ENCODE measurements at places on chromosomes 13 and 19.
A peak's percentile ranks its signal among the peaks of the same experiment; 100 is the strongest.

GRCh38 chr19:54009440-54009839, 18.0 kb downstream of the CACNG6 start:
- no peak for DNase-seq

DNA sequence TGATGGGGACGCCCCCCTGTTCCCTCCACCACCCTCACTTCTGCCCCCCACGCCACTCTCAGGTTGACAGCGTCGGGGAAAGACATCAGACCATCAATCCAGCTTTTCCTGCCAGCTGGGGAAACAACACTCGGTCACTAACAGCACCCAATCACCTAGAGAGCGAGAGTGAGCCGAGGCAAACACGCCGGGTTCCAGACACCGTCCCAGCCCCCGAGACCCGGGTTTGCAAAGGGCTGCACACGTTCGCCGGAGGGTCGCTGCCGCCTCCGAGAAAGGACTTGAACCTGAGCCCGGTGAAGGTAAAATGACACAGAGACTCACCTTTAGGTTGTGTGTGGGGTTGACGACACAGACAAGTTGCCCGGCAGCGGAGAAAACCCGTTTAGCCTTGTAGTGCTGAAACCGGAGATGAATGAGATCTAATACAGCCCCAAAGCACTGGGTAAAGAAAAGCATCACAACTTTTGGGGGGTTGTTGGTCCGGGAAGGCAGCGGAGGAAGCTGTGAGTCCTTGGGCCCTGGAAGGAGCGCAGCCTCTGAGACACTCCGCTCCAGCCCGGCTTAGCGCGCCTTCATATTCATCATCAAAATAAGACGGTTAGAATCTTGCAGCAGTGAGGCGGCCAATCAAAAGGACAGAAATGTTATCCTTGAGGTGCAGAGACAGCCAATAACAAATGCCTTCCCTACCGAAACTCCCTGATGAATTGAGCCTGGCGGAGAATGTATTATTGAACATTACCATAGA, at the start of gene SIAH3:
Gene SIAH3 (minus strand): TSS at position 583 of the 751 bp plus-strand sequence. CDS start 124 bp downstream, at position 459.
- no peak for DNase-seq

GRCh38 chr19:1825909-1826556, 14.0 kb upstream of the ATP8B3 start:
- DNase-seq = peak; percentile 71

DNA sequence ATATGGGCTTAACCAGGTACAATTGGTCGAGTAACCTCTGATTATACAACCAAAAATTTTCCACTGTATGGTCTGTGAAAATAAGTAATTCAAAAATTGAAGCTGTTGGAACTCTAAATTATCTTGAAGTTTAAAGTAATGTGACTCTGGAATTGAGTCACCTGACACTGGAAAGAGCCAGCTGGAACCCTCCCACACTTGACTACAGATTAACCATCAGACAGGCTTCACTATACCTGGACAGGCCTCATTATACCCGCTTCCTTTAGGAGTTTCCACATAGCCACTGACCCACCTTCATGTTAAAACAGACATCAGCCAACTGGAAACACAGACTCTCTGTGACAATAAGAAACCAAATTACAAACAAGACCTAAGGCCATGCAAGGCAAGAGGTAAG, 1.3 kb downstream of the ZNF433 start:
- no peak for DNase-seq

GRCh38 chr19:5333581-5334365, 6.8 kb downstream of the PTPRS start:
- DNase-seq = no peak

GRCh38 chr19:54432144-54432738, 16.8 kb upstream of the LENG8 start:
- no peak for DNase-seq

DNA sequence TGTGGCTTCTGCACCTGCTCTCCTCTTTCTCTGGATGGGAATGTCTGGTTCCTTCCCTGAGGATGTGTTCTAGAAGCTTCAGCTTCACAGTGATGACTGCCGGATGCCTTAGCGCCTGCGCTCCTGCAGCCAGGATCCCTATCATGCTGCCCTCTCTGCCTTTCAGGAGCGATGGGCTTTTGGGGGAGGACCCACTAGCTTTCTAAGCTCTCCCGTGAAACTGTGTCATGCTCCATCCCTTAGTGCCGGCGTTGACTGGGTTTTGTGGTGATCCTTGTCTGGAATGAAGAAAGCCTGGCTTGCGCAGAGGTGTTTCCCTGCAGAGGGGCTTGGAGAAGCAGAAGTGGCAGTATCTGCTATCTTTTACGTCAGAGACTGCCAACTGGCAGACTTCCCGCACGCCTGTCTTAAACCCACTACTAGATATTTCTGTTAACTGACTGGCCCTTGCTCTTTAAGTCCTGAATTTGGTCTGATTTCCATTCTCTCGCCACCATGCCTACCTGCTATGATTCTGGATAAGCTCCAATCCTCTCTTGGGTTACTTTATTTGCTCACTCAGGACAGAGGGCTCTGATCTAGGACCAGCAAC, 3.8 kb upstream of the KMT2B start:
- DNase-seq = no peak

GRCh38 chr19:52910648-52911047, 12.6 kb downstream of the ZNF888 start:
- DNase-seq = no peak

- no peak for DNase-seq
These were observed 23.7 kb upstream of the TFDP1 start for GRCh38 chr13:113560645-113561416.

DNA sequence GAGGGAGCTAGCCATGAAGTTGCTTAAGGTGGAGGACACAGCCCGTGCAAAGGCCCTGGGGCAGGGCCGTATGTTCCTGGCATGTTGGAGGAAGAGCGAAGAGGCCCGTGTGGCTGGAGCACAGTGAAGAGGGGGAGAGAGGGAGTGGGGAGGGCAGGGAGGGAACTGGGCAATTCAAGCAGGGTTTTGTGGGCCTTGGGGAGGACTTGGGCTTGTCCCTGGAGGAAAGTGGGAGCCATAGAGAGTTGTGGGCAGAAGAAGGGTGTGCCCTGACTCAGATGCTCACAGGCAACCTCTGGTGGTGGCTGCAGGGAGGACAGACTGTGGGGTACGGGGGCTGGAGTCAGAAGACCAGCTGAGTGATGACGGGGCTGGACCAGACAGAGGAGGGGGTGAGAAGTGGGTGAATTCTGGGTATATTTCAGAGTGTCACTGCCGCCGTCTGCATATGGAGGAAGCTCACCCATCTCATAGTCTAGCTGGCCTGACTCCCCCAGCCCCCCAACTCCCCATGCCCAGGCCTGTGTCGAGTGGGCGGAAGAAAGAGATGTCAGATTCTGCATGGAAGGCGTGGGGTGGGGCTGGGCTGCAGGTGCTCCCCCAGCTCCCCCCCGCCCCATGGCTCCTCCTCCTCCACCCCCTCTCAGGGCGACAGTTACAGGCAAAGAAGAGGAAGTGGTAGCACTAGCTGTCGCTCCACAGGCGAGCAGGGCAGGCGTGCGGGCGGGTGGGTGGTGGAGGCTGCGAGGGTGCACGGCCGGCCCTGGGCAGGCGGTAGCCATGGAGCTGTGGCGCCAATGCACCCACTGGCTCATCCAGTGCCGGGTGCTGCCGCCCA, at the start of gene VAV1:
Gene VAV1 (plus strand): TSS at position 681 of the 838 bp plus-strand sequence. CDS start 100 bp downstream, at position 781.
- DNase-seq = no peak

GRCh38 chr13:107678075-107678689, 537.2 kb downstream of the LIG4 start:
- peak; percentile 6 for DNase-seq

- DNase-seq = no peak
These were observed 62.3 kb downstream of the ZIC5 start for GRCh38 chr13:99909097-99909835.

GRCh38 chr13:82088781-82089180, 1747.9 kb upstream of the SPRY2 start:
- no peak for DNase-seq

DNA sequence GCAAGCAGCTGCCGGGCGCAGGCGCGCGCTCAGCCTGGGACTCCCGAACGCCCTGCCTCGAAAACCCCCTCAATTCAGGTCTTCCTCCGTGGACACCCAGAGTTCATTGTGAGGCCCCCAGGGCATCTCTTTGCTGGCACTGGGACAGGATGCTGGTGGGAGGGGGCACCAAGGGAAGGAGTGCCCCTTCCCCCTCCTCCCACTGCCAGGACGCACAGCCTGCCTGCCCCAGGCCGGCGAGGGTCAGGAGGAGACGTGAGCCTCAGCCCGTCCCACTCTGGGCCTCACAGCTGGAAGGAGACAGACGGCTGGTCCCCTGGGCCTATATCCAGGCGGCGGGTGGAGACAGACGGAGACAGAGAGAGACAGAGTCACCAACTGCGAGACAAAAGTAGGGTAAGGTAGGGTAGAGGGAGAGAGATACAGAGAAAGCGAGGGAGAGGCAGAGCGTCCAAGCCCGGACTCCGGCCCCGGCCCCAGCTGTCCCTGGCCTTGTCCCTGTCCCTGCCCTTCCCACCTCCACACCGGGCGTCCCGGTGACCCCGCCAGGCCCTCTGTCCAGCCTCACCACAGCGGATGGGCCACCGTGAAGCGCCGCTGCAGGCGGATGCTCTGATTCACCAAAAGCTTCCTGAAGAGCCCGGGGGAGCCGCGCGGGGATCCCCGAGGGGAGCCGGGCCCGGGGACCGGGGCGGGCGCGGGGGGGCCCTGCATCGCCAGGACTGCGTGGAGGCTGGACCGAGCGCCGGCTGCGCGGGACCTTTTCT, at the start of gene PDE4C:
Gene PDE4C (minus strand): TSS at position 737 of the 767 bp plus-strand sequence. CDS start 23 bp downstream, at position 714.
- DNase-seq = no peak

DNA sequence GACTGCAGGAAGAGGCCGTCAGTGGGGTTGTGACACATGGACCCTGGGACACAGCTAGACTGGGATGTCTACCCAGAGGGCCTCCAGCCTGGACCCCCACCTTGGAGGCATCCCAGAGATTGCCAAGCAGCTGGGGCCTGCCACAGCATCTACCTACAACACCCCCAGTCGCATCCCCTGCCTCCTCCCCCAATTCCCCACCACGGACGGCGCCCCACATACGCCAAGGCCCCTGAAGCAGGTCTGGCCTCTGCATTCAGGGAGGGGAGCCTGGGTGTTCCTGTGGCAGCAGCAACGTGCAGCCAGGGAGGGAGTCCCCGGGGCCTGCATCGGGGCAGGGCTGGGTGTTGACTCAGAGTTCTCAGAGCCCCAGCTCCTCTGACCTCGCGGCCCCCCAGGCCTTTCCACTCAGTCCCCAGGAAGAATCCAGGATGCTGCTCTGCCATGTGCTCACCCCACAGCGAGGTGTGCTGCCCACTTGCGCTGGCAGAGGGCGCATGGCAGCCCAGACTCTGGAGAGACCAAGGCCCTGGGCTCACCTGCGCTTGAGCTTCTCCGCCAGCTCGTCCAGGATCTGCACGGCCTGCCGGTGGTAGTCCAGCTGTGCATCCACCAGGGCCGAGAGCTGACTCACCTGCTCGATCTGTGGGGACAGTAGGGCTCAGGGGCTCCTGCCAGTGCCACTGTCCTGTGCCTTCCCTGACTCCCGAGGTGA, 19.6 kb downstream of the MPND start:
- DNase-seq = no peak

GRCh38 chr19:50998061-50998460, 3.3 kb downstream of the KLK8 start:
- no peak for DNase-seq

- no peak for DNase-seq
These were observed 189.3 kb upstream of the SPRY2 start for GRCh38 chr13:80530191-80530590.

GRCh38 chr13:63305641-63306133, 1890.0 kb upstream of the PCDH20 start:
- no peak for DNase-seq

DNA sequence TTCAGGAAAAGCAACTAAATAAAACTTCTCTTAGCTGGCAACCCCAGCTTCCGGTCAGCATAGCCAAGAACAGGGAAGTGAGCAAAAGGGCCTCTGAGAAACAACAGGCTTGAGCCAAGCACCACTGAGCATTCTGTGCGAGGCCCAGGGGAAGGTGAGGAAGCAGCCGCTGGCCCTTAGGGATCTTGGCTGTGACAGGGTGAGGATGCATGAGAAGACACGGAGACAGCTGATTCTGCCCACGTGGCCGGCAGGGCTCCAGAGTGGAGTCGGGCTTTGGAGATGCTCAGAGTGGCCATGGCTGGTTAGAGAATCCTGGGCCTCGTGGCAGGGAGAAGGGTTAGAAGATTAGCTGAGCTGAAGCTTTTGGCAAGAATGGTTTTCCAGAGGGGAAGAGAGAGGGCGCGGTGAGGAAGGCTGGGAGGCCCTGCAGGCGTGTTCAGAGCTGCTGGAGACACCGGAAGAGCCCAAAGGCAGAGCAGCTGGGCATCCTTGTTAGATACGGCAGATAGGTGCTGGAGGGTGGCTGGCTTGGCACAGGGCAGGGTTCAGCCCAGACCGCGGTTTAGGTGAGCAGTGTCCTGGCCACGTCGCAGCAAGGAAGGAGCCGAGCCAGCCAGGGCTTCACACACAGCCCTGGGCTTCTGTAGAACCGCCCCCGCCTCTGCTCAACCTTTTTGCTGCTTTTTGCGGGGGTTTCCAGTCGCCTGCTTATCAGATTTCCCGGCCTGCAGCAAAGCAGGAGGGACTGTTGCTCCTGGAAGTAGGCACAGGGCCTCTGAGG, 17.3 kb downstream of the UPF1 start:
- DNase-seq = no peak

DNA sequence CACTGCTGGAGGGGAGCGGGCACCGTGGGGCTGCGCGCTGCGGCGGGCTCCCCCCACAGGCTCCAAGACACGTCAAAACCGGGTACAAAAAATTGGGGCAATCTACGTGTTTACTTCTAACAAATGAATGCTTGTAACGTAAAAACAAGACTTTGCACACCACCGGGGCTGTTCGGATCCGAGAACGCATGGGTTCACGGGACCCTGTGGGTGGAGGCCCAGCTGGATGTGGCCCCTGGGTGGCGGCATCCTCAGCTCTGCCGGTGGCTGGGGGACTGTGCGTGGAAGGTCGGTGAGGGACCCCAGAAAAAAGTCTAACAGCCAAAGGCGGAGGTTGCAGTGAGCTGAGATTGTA, 10.3 kb upstream of the SLC7A10 start:
- no peak for DNase-seq

DNA sequence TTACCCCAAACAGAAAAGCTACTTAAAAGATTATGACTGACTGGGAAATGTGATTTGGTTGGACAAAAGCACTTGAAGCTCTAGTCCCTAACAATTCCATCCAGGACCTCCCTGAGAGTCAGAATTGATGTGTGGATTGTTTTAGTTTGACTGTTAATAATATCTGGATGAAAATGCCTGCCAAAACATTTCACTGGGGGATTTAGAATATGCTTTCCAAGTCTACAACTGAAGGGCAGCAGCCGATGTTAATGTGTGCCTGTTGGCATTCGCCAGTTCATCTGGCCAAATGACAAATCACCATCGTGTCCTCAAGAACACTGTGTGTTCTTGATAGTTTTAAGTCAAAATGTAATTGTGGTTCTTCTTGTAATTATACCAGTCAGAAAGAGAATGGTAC, 76.0 kb upstream of the TSC22D1 start:
- DNase-seq = no peak

DNA sequence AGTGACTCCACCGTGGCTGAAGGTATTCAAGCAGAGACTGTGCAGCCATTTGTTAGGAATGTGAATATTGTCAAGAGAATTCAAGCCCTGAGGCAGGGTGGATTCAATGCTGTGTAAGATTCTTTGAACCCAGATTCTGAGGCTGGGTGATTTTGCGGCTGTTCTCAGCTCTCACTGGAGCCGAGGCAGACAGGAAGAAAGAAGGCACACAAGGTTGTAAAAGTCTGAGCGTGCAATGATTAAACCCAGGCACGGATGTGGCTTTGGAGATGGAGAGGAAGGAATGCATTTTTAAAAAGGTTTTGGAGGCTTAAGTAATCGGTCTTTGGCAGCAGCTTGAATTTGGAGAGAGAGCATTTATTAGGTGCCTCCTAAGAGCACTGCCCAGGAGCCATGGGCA, 187.9 kb downstream of the KATNAL1 start:
- DNase-seq = peak; percentile 69

- no peak for DNase-seq
These were observed 697.5 kb upstream of the PCDH20 start for GRCh38 chr13:62113179-62113578.
